ENCODE measurements at places on chromosomes 3 and 15.

DNA sequence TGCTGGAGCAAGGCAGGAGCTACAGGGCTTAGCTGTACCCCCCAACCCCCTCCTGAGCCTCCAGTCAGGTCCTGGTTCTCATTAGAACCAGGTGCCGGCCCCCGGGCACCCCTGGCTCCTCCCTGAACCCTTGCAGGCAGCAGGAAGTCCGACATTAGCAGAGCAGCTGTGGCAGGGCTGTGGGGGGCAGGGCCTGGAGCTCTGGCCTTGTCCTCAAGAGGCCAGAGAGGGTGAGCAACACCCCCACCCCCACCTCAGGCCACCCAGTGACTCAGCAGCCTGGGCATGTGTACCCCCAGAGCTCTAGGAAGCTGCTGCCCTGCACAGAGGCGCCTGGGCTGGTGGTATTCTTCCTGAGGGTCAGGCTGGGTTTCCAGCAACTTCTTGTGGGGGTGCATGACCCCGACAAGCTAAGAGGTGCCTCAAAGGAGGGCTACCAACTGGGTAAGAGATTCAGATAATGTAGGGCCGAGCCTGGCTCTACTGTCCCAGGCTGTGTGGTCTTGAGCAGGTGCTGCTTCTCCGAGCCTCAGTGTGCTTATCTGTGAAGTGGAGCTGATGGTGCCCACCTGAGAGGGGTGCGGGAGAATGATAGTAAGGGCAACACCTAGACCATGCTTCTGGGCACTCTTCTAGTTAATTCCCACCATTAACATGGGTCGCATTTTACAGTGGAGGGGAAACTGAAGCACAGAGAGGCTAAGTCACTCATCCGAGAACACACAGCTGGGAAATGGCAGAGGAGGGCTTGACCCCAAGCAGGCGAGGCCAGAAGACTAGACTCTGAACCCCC is 16.0 kb downstream of the H1-8 start:
- H3K27ac ChIP-seq = peak overlapping the region; percentile 90
- H3K4me3 ChIP-seq = no peak overlapping the region
- H3K27me3 ChIP-seq = no peaks in the 10 kb centered on the region
- H3K4me1 ChIP-seq = peaks cover 83% of the 10 kb centered on the region
- no peak for DNase-seq

DNA sequence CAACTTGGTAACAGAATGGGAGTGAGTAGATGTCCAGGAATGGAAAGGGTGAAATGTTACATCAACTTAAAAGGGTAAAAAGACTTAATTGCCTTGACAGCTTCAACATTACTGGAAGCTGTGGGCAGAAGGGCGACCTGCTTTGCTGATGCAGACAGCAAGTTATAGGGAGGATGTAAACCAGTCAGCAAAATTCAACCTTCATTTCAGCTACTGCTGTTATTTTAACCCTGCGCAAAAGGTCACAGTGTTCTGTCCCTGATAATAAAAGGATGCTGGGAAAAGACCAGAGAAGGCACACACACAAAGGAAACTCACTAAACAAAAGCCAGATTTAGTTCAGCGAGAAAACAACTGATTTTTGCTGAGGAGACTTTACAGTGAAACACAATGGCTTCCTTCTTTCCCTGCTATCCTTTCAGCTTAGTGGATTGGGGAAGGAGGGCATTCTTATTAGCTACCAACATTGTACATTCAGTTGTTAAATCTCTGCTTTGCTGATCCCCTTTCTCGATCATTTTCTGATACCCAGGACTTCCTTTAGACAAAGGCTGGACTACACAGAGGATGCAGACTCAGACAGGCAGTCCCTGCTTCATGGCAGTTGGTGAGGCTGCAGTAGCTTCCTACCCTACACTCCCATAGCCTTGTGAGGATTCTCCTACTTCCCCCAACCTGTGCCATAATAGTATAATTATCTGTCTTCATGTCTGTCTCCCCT is 62.0 kb downstream of the P3H2 start:
- H3K4me1 ChIP-seq = no peaks in the 10 kb centered on the region
- no peaks in the 10 kb centered on the region for H3K36me3 ChIP-seq
- no peak overlapping the region for H3K4me3 ChIP-seq
- H3K27ac ChIP-seq = no peak overlapping the region

DNA sequence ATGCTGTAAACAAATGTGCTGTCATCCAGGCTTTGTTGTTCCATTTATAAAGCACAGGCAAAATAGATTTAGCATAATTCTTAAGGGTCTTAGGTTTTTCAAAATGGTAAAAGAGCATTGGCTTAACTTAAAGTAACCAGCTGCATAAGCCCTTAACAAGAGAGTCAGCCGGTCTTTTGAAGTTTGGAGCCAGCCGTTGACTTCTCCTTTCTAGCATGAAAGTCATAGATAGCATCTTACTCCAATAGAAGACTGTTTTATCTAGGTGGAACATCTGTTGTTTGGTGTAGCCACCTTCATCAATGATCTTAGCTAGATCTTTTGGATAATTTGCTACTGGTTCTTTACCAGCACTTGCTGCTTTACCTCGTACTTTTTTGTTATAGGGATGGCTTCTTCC is 297.5 kb upstream of the DCBLD2 start:
- H3K4me1 ChIP-seq = no peaks in the 10 kb centered on the region
- no peak for DNase-seq
- H3K27me3 ChIP-seq = no peaks in the 10 kb centered on the region
- no peak overlapping the region for H3K4me3 ChIP-seq
- no peaks in the 10 kb centered on the region for H3K36me3 ChIP-seq

DNA sequence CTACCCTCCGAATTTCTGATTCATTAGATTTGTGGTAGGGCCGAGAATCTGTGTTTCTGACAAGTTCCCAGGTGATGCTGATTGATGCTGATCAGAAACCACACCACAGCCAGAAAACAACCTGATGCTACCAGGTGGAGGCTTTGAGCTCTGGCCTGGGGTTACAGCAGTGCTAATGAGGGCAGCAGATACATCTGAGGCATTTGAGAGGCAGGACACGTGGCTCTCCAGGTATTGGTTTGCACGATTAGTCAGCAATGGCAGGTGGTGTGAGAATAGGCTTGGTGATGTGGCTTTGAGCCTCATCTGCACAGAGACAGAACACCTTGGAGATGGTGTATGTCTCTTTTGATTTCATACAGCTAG is 78.8 kb upstream of the THBS1 start:
- H3K4me1 ChIP-seq = peaks cover 20% of the 10 kb centered on the region

- no peak overlapping the region for H3K4me3 ChIP-seq
- peak overlapping the region; percentile 53 for H3K27ac ChIP-seq
- H3K4me1 ChIP-seq = peaks cover 59% of the 10 kb centered on the region
- no peaks in the 10 kb centered on the region for H3K36me3 ChIP-seq
These were observed 149.3 kb upstream of the TGFBR2 start for GRCh38 chr3:30457081-30457480.

DNA sequence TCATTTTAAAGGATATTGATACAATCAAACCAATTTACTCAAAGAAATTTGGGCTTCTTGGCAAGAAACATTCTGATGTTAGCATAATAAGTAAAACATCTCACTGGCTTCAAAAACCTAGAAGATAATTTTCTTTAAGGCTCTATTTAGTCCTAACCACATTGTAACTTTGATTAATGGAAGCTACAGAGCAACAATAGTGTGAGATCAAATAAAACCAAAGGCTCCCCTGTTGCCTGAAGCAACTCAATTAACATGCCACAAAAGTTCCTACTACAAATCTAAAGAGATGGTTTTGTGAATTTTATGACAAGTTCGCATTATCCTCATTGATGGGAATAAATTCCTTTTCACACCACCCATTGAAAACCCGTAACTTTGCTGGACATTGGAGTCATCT is 5.9 kb downstream of the DPH6 start:
- H3K36me3 ChIP-seq = no peaks in the 10 kb centered on the region
- DNase-seq = no peak
- H3K4me3 ChIP-seq = no peak overlapping the region

- no peak overlapping the region for H3K27ac ChIP-seq
- no peak for DNase-seq
- no peaks in the 10 kb centered on the region for H3K36me3 ChIP-seq
- H3K4me1 ChIP-seq = peaks cover 1% of the 10 kb centered on the region
These were observed 6.9 kb upstream of the MEX3B start for GRCh38 chr15:82052751-82053150.

- DNase-seq = no peak
- H3K4me3 ChIP-seq = no peak overlapping the region
- no peaks in the 10 kb centered on the region for H3K4me1 ChIP-seq
- no peaks in the 10 kb centered on the region for H3K27me3 ChIP-seq
- no peak overlapping the region for H3K27ac ChIP-seq
These were observed 154.9 kb downstream of the ECT2 start for GRCh38 chr3:172905451-172905850.

GRCh38 chr15:50138391-50138790 is 19.4 kb upstream of the ATP8B4 start:
- no peak overlapping the region for H3K27ac ChIP-seq
- H3K36me3 ChIP-seq = no peaks in the 10 kb centered on the region
- no peak overlapping the region for H3K4me3 ChIP-seq
- no peaks in the 10 kb centered on the region for H3K27me3 ChIP-seq
- no peak for DNase-seq

DNA sequence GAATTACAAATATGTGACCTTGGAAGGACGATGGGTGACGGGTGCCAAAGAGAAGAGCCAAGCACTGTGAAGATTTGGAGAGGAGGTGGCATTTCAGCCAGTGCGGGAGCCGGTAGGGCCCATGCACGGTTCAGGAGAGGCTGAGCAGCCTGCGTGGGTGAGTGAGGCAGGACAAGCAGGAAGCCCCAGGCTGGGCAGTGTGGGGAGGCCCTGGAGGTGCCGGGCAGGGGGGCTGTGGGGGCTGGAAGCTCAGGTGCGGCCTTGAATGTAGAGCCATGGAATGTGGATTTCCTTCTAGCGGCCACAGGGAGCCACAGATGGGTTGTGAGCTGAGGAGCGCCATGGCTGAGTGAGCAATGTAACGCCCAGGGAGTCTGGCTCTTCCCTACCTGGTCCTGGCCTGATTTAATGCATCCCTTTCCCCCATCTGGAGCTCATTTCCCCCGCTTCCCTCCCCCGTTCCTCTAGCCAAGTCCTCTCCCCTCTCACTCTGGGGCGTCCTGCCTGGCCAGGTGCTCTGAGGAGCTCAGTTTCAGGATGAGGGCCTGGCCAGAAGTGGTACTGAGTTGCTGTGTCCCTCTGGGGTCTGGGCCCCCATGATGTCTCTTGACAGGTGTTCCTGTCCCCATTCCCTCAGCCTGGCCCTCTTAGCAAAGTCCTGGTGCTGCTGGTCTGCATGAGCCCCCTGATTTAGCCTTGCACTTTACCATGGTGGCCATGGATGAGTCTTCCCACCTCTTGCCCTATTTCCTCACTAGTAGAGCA is 41.8 kb upstream of the IQSEC1 start:
- H3K36me3 ChIP-seq = no peaks in the 10 kb centered on the region
- DNase-seq = no peak
- H3K27ac ChIP-seq = no peak overlapping the region
- H3K4me1 ChIP-seq = no peaks in the 10 kb centered on the region

GRCh38 chr15:58331913-58332675 is 99.7 kb upstream of the LIPC start:
- peak overlapping the region; percentile 79 for H3K27ac ChIP-seq
- H3K27me3 ChIP-seq = no peaks in the 10 kb centered on the region
- no peaks in the 10 kb centered on the region for H3K36me3 ChIP-seq
- no peak overlapping the region for H3K4me3 ChIP-seq

DNA sequence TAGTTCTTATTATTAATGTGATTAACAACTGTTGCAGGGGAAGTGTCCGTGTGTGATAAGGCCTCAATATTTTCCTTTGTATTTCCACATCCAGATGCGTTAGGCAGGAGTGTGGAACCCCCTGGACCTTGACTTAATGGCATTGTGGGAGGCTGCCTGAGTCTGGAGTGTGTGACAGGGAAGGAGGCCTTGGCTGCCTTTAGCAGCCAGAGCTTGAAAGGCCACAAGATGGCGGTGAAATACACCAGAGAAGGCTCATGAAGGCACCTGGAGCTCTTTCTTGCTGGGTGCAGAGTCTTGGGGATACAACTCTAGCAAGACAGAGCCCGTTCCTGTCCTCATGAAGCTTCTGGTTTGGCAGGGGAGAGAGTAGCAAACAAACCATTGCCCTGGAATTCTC is 36.9 kb downstream of the POLR2M start:
- no peaks in the 10 kb centered on the region for H3K27me3 ChIP-seq
- no peak overlapping the region for H3K27ac ChIP-seq
- no peak overlapping the region for H3K4me3 ChIP-seq
- no peaks in the 10 kb centered on the region for H3K36me3 ChIP-seq
- no peak for DNase-seq

GRCh38 chr3:49199239-49199899 is 28.0 kb downstream of the KLHDC8B start:
- peaks cover 5% of the 10 kb centered on the region for H3K27me3 ChIP-seq
- peak overlapping the region; percentile 56 for H3K4me3 ChIP-seq
- peak overlapping the region; percentile 71 for H3K27ac ChIP-seq
- DNase-seq = peak; percentile 95

GRCh38 chr3:169508426-169508825 is 155.1 kb downstream of the MECOM start:
- no peak overlapping the region for H3K27ac ChIP-seq
- no peaks in the 10 kb centered on the region for H3K27me3 ChIP-seq
- no peak for DNase-seq
- no peak overlapping the region for H3K4me3 ChIP-seq
- no peaks in the 10 kb centered on the region for H3K4me1 ChIP-seq
- H3K36me3 ChIP-seq = no peaks in the 10 kb centered on the region

- H3K36me3 ChIP-seq = no peaks in the 10 kb centered on the region
- H3K27me3 ChIP-seq = no peaks in the 10 kb centered on the region
- H3K4me1 ChIP-seq = peaks cover 30% of the 10 kb centered on the region
- peak overlapping the region; percentile 76 for H3K27ac ChIP-seq
- peak overlapping the region; percentile 56 for H3K4me3 ChIP-seq
These were observed 466 bp downstream of the IQSEC1 start for GRCh38 chr3:13072600-13073325.

DNA sequence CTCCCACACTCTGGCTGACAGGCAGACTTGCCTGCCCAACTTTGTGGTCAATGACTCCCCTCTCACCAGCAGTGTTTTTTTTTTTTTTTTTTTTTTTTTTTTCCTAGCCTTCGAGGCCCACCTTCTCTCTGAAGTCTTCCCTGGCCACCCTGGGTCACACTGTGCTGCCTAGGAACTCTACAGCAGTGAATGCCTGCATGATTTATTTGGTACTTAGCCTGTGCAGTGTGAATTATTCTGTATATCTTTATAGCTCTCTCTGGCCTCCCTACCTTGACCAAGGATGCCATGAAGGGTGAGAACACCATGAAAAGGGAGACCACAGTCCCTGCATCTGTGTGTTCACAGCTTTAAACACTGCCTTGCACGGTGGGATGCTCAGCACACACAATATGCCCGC is 141.6 kb downstream of the CLSTN2 start:
- H3K4me1 ChIP-seq = no peaks in the 10 kb centered on the region
- H3K27ac ChIP-seq = no peak overlapping the region
- DNase-seq = no peak
- no peaks in the 10 kb centered on the region for H3K36me3 ChIP-seq
- H3K27me3 ChIP-seq = no peaks in the 10 kb centered on the region
- H3K4me3 ChIP-seq = no peak overlapping the region

DNA sequence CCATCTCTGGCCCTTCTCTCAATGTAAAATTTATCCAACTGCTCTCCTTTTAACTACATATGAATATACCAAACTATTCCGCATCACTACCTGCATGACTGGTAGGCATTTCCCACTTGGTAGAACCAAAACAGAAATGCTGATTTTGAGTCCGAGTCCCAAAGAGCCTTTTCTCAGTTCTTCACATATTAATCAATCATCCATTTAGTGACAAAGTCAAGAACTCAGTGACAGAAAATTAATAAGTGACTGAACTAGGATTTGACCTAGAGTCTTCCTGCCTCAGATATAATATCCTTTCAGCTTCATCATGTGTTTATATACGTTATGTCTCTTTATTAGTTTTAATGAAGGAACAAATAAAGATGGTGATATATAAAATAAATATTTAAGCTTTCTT is 700.6 kb upstream of the GOLIM4 start:
- H3K4me3 ChIP-seq = no peak overlapping the region
- H3K27ac ChIP-seq = no peak overlapping the region
- no peaks in the 10 kb centered on the region for H3K36me3 ChIP-seq
- no peaks in the 10 kb centered on the region for H3K27me3 ChIP-seq
